ENCODE measurements at places on chromosomes 5 and 9. TPM values are rescaled to one million over a fixed set of nuclear protein-coding genes. Genes with fewer than 3 reads are reported as not detected.

The TDRD7 gene
- total RNA-seq: 7.3 TPM

The FOXB2 gene
- not detected for total RNA-seq

The PCDHGA9 gene
- 0.31 TPM for total RNA-seq

The LCN2 gene
- 221 TPM for total RNA-seq

The TMEM141 gene
- 376 TPM for total RNA-seq

The PDCD1LG2 gene
- not detected for total RNA-seq

The ARHGEF37 gene
- 0.15 TPM for total RNA-seq

The CCNJL gene
- 7.9 TPM for total RNA-seq

The GPR151 gene
- not detected for total RNA-seq

The BTNL3 gene
- total RNA-seq: not detected

The SLC6A7 gene
- total RNA-seq: 0.76 TPM

The ARL14EPL gene
- not detected for total RNA-seq

The SRD5A1 gene
- 41.9 TPM for total RNA-seq

The SLC25A51 gene
- 8.5 TPM for total RNA-seq

The PCDHGA11 gene
- total RNA-seq: 0.13 TPM

GRCh38 chr5:62790348-62790747 is 211.7 kb downstream of the LRRC70 start:
- no peak for DNase-seq

- no peak for DNase-seq
Observed at GRCh38 chr5:41087461-41087860, 16.3 kb upstream of the MROH2B start.

- DNase-seq: no peak
Observed at GRCh38 chr5:166493612-166494011, 1797.8 kb upstream of the WWC1 start.

- no peak for DNase-seq
Observed at GRCh38 chr5:126280846-126281245, 142.4 kb upstream of the GRAMD2B start.

GRCh38 chr5:162487528-162488525 is 420.3 kb downstream of the GABRG2 start:
- no peak for DNase-seq

GRCh38 chr9:16732546-16732945 is 137.9 kb downstream of the BNC2 start:
- no peak for DNase-seq

DNA sequence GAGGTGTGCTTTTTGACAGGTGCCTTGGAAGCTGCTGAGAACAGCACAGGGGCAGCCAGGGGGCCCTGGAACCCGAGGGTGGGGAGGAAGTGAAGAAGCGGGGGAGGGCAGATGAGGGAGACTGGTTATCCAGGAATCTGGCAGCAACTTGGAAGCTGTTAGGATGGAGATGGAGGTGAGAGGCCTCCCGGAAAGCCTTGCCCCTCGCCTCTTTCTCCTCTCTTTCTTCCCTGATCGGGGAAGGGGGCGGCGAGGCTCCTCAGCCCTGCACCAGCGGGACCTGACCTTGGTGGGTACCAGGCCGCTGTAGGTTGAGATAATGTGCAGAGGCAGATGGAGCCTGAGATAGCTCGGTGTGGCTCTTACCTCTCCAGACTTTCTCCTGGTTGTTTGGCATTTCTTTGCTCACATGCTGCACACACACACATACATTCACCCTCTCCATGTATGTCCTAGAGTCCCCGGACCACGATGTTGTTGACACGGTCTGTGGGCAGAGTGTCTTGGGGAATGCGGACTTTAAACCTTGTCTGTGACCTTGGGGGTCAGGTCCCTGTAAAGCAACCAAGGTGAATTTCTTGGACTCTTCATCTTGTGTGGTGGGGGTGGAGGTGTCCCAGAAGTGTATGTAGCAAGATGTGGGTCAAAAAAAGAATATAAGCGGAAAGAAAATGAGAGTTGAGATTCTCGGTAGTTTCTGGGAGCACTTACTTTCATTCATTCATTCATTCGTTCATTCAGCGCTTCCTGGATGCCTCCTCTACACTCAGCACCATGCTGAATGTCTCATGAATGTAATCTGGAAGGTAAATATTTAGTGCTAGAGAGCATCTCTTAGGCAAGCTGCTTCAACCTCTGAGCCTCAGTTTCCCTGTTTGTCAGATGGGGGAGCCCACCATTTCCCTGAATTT is 1.6 kb downstream of the WWC1 start:
- peak; percentile 28 for DNase-seq

GRCh38 chr5:132059696-132060500 is 557 bp upstream of the IL3 start:
- no peak for DNase-seq

DNA sequence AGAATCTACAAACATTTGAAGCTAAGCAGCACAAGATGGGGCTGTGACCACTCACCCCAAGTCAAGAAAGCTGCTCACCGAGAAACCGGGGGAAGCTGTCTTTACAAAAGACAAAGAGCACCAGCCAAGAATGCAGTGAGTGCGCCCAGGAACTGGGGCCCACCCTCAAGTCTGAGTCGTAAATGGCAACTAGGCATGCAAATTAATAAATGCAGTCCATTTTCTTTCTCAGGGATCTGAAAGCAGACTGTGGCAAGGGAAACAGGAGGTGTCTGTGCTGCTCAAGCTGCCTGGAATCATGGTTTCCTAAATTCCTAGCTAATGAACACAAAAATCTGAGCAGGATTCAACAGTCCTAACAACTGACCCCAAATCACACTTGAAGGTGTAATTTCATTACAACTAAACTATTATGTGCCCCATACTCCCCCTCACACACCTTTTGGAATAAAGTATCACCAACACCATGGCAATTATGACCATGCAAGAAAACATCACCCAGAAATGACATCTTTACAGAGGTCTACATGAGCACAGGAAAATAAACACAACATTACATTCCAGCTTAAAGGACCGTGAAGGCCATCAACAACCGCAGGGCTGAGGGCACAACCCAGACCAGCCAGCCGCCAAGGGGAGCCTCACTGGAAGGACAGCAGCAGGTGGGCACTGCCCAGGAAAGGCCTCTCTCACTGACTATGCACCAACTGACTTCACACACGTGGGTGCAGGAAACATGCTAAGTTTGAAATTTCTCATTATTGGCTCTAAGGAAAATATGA is 17.6 kb downstream of the NSUN2 start:
- no peak for DNase-seq

DNA sequence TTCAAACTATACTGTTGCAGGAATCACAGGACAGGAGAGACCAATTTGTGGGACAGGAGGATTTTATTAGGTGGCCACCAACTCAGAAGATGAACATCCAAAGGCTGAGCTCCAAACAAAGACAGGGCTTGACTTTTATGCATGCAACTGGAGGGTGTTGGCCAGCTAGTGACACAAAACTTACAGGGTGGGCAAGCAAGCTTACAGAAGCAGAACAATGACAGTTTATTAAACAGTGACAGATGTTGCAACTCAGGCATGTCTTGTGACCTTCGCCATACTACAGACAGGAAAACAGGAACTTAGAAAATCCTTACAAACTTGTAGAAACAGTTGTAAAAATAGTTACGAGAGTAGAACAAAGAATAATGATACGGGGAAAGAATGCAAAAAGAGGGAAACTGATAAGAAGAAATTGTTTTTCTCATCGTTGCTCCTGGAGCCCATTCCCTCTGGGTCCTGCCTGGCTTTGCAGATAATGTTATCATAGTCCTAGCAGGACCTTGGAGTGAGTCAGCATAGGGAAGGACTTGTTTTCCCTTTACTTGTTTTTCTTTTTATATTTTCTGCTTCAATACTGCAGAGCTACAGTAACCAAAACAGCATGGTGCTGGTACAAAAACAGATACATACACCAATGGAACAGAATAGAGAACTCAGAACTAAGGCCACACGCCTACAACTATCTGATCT is 2083.0 kb upstream of the ACO1 start:
- no peak for DNase-seq

DNA sequence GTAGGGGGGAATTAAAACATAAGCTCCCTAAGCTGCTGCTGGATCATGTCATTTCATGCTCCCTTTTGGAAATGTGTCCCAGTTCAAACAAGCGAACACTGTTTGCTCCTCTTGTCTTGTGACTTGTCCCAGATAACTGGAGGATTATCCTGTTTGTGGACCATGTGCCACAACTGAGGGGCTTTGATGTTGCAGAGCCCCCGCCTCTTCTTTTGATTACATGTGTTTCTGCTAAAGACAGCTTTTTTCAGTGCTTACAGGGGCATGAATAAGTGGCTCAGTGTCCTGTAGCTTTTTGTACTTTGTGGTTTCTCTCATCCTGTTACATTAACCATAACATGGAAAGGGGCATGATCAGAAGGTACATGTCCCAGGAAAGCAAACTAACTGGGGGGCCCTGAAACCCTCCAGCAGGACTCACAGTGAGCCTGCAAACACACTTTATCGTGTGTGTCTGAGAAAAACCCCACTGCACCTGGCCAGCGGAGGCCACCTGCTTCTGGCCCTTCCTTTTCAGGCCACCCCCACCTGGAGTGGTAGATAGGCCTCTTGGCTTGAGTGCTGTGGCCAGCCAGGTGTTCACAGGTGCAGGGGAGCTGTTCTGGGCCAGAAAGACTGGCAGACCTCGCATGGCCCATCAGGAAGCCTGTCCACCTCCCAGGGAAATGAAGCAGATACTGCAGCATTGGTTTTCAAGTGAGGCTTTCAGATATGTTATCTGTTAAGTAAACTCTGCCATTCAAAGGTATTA is 285.6 kb downstream of the FANCC start:
- DNase-seq: no peak

DNA sequence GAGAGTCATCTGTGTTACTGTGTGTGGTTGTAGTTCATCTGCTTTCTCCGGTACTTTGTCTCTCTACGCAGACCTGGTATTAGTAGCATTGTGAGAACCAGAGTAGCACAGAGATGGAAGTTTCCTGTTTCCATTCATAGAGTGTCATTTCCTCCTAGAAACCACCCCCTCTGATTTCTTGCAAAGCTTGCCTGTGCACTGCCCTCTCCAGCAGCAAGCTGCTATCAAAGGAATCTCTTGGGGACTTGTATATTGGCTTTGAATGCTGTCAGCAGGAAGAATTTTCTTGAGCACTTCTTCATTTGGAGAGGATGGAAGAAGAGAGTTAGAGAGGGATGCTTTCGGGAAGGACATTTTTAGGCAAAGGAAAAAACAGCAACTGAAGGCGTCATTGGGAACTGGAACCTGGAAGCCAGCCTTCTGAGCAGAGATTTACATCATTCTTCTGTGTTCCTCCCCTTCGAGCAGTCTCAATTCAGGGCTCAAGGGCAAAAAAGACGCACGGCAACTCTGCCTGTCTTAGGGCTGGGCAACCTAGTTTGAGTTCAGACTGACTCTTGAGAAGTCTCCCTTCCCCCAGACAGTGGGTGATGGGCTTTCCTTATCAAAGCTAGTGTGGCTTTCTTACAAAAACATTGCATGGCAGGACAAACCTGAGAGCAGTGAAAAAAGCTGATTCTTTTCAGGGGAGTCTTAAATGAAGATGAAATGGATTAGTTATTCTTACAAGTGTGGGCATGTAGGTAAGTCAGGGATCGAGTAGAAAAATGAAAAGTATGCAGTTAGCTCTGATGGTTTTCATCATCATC is 226.3 kb downstream of the AOPEP start:
- no peak for DNase-seq

GRCh38 chr9:70791936-70792335 is 329.5 kb downstream of the TRPM3 start:
- no peak for DNase-seq

DNA sequence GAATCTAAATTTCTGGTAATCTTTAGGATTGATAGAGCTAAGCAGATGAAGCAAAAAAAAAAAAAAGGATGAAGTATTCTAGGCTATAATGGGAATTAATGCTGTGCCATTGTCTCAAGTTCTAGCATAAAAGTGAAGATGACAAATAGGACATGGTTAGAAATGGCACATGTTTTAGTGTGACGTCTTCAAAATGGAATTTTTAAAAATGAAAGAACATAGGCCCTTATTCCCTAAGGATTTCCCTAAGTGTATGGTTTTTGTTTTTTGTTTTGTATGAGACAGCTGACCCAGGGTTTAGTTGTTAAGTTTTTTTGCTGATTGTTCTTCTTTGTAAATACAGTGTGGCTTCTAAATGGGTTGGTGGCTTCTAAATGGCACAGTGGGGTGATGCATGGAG is 7.1 kb downstream of the TLE4 start:
- DNase-seq: no peak

DNA sequence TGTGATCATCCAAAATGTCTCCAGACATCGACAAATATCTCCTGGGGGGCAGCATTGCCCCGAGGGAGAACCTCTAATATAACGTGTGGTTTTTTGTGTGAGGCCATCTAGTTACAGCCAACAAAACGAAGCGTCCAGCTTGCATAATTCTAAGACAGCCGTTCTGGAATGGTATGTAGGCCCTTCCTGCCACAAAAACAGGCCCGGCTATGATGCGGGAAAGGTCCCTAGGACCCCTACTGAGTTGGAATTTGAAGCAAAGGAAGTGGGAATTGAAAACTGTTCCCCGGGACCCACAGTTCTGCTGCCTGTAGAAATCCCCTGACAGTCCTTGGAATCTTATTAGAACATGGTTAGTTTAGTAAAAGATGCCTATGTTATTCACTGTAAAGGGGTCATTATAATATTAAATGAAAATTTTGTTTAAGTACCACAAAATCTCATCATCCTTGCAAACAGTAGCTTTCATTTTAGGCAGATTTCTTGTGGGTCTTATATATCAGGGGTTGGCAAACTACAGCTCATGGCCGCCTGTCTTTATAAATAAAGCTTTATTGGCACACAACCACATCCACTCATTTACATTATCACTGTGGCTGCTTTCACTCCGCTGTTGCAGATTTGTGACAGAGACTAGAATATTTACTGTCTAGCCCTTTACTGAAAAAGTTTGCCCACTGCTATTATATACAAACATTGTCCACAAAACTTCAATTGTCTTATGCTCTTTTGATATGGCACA is 70.7 kb downstream of the MSX2 start:
- DNase-seq: no peak

GRCh38 chr5:87499478-87500410 is 87.0 kb upstream of the CCNH start:
- DNase-seq: no peak

DNA sequence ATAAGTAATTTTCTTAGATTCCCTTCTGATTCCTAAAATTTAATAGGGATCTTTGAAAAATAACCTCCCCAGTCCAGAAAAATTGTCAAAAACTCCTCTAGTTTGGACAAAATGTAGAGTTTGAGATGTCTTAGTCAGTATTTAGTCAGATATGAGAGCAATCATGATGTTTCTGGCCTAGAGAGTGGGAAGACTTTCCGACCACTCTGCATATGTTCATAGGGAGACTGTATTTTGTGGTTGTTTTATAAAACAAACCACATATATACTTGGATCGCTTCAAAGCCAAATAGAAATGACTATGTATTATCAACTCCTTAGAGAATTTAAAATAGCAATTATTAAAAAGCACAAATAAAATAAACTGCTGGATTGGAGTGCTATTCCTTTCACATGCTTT is 15.8 kb downstream of the ZFAND5 start:
- DNase-seq: no peak

- peak; percentile 72 for DNase-seq
Observed at GRCh38 chr9:136882109-136882946, 4.0 kb upstream of the TRAF2 start.

DNA sequence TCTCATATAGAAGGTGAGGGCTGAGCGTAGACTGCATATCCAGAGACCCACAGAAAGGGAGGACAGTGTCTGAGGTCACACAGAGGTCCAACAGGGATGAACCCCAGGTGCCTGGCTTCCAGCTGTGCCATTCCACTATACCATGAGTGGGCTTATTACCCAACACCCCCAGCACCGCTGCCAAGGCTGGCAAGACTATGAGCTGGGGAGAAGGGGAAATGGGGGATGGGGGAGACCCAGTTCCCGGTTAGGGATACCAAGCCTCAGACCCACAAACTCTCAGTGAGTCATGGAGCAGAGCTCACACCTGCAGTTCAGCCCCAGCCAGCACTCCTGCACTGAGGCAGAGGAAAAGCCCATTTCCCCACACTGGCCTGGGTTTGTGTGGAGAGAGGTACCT is 106.4 kb downstream of the PSD2 start:
- DNase-seq: no peak

All from HT-29 (cell line).